ENCODE measurements at places on chromosomes 16 and 17.

GRCh38 chr17:27573548-27573947 lies 57.4 kb upstream of the LGALS9 start:
- DNase-seq, result no peak

DNA sequence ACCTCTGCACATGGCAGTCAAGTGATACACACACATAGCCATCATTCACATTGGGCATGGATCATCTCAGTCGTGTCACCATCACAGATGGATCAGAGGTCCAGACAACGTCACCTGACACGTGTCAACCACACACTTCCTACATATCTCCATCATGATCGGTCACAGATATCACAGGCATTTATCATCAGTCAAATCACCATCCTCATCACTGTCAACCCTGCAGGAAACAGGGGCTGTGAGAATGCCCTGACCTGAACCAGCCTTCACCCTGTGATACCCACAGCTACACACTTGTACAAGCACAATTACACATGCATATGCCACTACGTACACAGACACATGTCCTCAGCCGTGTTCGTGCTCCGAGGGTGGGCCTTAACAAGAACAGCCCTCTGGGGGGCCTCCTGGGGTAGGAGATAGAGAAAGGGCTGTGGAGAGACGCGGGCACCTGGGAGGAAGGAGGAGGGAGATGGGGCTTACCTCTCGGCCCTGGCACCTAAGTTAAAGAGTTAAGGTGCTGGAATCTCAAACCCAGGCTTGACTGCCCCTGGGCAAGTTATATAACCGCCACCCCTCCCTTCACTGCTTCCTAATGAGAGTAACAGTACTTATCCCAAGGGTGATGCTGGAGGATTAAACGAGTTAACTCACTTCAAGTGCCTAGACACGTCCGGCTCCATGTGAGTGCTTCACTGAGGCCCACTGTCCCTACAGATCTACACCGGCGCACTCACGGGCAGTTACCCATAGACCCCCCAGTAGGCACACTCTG lies 1.1 kb downstream of the SLC12A4 start:
- no peak for DNase-seq

- DNase-seq, result no peak
Measured at GRCh38 chr16:86393907-86394626, 116.3 kb upstream of the FOXF1 start.

GRCh38 chr16:31074814-31075183 lies 577 bp downstream of the ZNF646 start:
- DNase-seq, result no peak

- DNase-seq, result no peak
Measured at GRCh38 chr17:5516060-5516792, 29.9 kb downstream of the MIS12 start.

- no peak for DNase-seq
Measured at GRCh38 chr16:5058476-5058875, 7.3 kb downstream of the C16orf89 start.

DNA sequence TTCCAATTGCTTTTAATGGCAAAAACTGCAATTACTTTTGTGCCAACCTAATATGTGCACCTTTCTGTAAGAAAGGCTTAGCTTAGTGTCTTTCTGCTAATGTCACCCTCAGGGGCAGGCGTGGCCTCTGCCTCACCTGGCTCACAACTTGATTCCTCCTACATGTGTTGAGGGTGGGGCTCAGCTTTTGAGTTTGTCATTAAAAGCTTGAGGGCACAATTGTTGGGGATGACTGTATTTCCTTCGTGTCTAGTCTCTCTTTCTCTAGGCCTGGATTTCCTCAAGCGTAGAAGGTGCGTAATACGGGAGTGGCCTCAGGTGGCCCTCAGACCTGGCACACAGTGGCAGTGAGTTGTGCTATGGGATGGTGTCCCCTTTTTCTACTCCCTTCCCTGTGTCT lies 94.4 kb downstream of the CLEC16A start:
- no peak for DNase-seq

GRCh38 chr17:29146369-29146972 lies 33.7 kb downstream of the MYO18A start:
- DNase-seq, result no peak

DNA sequence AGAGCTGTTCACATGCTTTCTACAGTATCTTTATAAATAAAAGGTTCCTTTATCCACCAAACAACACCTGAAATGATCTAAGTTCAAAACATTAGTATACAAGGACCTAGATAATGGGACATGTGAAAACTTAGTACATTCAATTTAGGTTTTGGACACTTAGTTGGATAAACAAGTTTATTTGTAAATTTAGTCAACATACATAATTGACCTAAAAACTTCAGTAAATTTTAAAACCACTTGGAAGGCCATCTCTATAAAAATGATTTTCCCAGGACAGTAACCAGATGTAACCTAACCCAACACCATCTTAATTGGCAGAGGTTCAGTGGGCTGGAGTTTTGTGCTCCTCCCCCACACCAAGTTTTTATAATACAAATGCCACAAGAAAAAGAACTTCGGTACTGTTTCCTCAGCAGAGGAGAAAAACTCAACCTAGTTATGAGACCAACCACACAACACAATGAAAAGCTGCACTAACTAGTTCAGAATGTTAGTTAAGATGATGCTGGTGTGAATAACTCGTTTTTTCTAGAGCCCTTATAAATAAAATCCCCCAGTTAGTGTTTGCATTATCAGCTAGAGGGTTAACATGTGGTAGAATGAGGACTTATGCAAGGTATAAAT lies 7.2 kb upstream of the UNK start:
- no peak for DNase-seq

GRCh38 chr16:75234856-75235696 lies 16.3 kb downstream of the CTRB1 start:
- DNase-seq, result no peak

GRCh38 chr17:62625184-62625869 lies 2.1 kb upstream of the MRC2 start:
- no peak for DNase-seq

- no peak for DNase-seq
Measured at GRCh38 chr17:57755480-57756070, 10.5 kb upstream of the CCDC182 start.

DNA sequence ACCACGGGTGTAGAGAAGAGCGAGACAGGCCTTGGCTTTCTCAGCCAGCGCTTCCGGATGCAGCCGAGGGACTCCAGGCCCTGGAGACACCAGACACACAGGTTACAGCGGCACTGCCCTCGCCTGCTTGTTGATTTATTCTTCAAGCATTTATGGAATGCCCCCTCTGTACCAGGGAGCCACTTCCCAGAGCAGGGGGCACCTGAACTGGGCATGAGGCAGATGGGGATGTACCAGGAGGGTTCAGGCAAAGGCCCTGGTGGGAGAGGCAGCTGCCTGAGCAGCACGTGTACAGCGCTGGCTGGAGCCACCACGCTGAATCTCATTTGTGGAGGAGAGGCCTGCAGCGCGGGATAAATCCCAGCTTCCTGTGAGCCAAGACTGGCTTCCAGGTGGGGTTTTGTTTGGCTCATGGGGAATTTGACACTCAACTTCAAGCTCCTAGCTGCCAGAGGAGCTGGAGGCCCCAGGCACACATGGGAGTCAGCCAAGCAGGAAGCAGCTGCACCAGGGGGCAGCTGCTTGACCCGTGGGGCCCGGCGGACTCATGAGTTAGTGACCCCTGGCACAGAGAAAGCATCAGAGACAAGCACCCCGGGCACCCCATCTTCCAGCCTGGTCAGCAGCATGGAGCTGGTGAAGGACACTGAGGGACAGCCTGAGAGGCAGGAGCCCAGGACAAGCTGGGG lies 59.7 kb downstream of the IL21R start:
- no peak for DNase-seq

DNA sequence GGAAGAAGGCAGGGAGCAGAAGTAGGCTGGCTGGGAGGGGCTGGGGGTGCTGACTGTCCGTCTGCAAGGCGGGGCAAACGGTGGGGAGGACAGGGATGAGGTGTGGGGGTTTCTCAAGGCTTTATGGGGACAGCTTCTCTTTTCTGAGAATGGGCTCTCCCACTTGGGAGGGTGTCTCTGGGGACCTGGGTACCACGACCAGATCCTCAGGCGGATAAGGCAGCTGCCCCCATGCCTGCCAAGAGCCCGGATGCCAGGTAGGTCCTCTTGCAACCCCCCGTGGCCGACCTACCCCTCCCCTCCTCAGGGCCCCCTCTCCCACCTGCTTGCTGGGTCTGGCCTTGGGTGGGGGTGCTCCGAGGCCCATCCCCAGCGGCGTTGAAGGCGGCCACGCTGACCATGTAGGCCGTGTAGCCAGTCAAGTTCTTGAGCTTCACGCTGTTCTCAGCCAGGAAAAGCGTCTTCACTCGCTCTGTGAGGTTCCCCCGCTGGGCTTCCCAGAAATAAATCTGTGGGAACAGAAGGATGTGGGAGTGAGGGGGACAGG lies 56.4 kb upstream of the CDC42EP4 start:
- DNase-seq, result no peak

GRCh38 chr17:17356931-17357270 lies 53.7 kb downstream of the NT5M start:
- DNase-seq, result no peak

DNA sequence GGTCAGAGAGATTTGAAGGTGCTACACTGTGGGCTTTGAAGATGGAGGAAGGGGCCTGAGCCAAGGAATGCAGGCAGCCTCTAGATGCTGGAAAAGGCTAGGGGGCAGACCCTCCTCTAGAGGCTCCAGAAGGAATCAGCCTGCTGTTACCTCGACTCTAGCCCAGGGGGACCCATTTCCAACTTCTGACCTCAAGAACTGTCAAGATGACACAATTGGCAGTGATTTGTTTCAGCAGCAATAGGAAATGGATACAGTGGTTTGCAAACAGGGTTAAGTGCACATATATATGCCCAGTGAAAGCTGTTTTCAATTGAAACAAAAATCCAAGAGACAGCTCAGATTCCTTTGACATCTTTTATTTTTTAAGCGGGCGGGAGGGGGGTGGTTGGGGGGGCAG lies 3.7 kb upstream of the ZDHHC1 start:
- no peak for DNase-seq

DNA sequence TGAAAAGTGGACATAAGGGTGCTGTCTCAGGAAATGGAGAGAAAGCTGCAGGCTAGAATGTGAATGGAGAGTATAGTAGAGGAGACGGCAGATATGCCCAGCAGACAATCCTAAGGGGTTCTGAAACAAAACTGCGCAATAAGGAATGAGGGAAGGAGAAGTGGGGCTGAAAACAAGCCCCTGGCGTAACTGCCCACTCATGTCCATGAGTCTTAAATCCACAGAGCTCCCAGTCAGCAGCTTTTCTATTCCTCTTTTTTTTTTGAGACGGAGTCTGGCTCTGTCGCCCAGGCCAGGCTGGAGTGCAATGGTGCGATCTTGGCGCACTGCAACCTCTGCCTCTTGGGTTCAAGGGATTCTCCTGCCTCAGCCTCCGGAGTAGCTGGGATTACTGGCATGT lies 5.9 kb downstream of the STRADA start:
- DNase-seq, result no peak

DNA sequence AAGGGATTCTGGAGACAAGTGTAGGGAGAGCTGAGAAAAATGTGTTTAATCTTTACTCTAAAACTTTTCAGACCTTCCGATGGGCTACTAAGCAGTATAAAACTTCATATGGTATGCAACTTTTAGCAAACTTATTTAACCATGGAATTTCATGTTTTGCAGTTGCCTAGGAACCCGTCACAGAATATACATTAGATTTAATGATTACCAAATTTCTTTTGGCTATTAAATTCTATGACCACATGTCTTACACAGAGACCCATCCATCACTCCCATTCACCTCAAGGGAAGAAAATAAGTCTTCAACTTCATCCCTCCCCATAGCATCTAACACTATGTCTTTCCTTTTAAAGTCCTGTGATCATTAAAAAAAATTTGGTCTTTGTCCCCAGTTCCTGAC lies 54.9 kb downstream of the HS3ST3A1 start:
- no peak for DNase-seq

GRCh38 chr16:97822-98221 lies 19.8 kb downstream of the MPG start:
- no peak for DNase-seq

DNA sequence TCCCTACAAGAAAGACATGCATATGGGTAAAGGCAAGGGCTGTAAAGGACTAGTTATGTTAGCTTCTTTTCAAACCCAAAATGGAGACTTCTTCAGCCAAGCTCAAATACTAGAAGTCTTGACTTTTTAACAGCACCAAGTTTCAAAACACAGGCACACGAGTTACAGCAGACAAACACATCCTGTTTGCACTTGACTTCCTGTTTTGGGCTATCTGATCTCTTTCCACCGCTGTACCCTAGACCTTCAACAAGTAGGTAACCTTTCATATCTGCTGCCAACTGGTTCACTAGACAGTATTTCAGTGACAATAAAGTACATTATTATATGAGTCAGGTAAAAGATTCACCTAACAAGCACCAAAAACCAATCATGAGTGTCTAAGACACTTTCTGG lies 12.3 kb downstream of the RFFL start:
- peak; percentile 87 for DNase-seq

- no peak for DNase-seq
Measured at GRCh38 chr16:66045626-66046025, 320.9 kb upstream of the CDH5 start.

DNA sequence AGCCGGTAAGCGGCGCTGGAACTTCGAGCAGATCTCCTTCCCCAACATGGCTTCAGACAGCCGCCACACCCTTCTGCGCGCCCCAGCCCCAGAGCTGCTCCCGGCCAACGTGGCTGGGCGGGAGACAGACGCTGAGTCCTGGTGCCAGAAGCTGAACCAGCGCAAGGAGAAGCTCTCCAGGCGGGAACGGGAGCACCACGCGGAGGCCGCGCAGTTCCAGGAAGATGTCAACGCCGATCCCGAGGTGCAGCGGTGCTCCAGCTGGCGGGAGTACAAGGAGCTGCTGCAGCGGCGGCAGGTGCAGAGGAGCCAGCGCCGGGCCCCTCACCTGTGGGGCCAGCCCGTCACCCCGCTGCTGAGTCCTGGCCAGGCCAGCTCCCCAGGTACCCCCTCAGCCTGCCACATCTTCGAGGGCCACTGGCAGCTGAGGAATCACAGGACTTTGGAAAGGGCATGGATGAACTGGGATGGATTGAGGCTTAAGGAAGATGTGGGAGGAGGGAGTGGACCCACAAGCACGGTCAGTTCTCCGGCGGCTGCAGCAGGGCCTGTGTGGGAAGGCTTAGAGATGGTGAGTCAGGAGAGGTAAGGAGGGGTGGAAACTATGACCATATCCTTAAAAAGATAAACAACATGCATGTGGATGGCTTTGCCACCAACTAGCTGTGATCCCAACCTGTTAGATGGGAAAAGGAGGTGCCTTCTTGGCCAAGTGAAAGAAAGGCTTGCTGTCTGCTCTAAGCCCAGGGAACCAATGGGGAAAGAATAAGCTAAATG lies 3.4 kb upstream of the LLGL2 start:
- no peak for DNase-seq

GRCh38 chr17:16428098-16428882 lies 12.9 kb downstream of the TRPV2 start:
- peak; percentile 73 for DNase-seq

DNA sequence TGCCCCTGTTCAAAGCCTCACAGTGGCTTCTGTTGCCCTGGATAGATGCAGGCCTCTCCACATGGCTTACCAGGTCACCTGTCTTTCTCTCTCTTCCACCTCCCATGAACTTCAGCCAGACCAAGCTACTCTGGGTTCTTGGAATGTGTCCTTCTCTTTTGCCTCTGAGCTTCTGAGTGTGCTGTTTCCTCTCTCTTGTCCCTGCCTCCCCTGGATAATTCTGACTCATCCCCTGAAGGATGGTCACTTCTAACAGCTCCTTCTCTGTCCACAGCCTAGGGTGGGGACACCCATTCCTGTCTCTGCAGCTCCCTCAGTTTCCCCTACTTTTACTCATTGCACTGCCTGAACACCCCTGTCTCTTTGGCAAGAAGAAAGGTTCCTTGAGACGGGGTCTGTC lies 2.9 kb downstream of the GUCY2D start:
- DNase-seq, result no peak

All from Jurkat, Clone E6-1 (cell line).